ENCODE measurements at places on chromosomes 16 and 17.

DNA sequence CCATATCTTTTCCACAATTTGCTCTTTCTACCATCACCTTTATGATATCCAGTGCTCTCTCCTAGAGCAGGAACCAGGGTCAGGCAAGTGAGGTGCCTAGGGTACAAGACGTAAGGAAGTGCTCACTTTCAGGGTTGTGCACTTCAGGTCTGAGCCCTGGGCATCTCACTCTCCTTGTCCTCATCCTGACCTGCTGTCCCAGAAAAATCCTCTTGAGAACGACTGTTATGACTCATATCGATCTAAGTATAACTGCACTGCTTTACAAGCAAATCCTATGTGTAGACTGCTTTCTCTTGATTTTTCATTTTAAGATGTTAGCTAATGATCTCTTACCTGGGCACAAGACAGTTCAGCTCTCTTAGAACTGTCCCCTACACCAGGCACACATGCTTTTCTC lies 100.1 kb downstream of the TMEM100 start:
- no peak for DNase-seq

- DNase-seq: no peak
These were observed 48.4 kb downstream of the CENPV start for GRCh38 chr17:16304830-16305229.

DNA sequence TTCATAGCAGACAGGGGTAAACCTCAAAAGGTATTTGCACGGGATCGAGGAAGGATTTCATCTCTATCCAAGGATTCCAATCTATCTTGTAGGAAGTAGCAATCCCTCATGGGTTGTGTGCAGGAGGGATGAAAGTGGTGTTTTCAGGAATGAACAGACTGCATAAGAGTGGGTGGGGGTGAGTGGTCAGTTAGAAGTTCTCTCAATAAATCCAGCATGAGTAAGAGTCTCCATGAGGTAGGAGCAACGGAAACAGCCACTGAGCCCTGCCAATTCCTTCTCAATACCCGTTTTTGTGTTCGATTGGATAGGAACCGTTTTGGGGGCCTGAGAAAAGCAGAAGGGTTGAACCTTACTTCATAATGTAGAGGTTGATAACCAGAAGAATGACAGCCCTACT lies 375.6 kb downstream of the SOX9 start:
- no peak for DNase-seq

DNA sequence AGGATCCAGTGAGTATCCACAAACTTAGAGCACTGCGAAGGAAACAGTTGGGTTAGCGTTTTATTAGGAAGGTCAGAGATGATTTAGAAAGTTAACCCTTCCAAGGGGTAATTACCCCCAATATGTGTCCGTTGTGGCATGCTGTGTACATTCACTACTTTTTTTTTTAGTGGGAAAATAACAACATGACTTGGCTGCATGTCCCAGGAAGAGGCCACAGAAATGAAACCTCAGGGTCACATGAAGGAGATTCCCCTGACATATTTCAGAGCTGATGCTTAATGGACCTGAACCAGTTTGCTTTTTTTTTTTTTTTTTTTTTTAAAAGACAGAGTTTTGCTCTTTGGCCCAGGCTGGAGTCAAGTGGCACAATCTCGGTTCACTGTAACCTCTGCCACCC lies 167.5 kb downstream of the PRKCA start:
- no peak for DNase-seq

DNA sequence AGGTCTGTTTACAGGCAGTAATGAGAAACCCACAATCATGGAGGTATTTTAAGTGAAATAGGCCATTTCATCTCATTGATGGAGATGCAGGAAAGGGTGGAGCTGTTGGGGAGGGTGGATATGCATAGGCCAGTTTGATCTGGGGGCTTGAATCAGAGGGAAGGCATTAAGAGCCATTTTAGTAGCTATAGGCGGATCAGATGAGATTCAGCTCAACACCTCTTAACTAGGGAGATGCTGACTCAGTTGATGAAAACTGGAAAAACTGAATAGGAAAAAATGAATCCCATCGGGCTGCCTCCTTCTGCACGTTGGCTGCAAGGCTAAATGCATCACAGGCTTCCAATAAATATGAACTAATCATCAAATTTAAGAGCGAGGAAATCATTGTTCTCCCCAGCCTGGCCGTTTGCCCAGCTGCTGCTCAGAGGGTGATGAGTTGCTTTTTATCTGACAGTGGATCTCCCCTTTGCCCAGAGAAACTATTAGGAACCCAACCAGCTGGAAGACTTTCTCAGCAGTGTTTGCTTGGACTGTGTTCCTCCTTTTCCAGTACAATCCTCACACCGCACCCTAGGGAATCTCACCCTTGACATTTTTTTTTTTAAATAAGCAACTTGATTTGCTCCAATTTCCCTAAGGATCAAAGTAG lies 149.6 kb downstream of the SOX9 start:
- no peak for DNase-seq

DNA sequence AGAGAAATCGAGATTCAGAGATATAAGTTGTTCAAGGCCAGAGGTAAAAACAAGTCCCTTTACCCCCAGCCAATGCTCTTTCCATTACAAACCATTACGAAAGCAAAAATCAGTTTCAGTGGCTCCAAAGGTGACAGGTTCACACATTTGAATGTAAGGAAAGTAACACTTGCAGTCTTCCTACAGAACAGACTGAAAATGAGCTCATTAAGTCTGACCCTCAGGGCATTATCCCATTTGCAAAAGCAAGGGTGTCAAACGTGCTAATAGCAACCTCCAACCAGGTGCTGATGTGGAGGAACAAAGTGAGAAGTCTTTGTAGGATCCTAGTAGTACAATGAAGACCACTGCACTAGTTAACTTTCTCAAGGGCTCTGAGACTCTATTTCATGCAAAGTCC lies 65.2 kb downstream of the XPO6 start:
- no peak for DNase-seq

- DNase-seq: no peak
These were observed at the start of gene ARHGAP44 for GRCh38 chr17:12789481-12790248. TSS of gene ARHGAP44 (plus strand) at chr17:12789498. CDS start at chr17:12789839, 341 bp downstream.

DNA sequence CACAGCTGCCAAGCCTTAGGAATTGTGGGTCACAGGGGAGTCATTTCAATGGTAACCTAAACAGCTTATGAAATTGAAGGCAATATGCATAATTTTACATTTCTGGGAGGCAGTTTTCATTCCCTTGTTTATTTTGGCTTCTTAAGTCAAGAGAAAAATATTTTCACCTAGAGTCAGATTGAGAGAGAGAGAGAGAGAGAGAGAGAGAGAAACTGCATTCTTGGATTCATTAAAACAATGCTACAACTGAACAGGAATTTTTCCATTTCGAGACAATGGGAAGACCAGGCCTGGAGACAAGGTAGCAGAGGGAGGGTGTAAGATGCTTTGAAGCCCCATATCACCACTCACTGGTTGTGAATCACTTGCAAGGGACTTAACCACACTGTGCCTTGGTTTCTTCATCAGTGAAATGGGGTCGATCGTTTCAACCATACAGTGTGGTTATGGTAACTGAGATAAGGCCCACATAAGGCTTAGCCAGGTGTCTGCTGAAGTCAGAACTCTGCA lies 224.7 kb upstream of the IRX3 start:
- no peak for DNase-seq

DNA sequence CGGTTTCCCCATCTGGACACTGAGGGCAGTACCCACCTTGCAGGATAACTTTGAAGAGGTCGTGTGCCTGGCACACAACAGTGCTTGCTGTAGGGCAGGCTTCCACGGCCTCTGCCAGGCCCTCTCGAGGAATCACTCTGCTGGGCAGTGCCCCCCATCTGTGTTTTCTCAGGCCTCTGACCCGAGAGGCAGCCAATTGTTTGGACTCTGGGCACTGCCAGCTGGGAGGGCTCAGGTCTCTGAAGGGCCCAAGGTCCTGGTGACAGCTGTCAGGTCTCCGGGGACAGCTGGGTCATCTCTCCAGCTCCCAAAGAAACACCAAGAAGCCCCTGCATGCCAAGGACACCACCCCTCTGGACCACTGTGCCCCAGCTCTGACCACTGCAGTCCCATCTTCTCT lies 1.0 kb upstream of the RAB26 start:
- DNase-seq: no peak

- DNase-seq: no peak
These were observed 44.3 kb downstream of the SOCS3 start for GRCh38 chr17:78315355-78316114.

DNA sequence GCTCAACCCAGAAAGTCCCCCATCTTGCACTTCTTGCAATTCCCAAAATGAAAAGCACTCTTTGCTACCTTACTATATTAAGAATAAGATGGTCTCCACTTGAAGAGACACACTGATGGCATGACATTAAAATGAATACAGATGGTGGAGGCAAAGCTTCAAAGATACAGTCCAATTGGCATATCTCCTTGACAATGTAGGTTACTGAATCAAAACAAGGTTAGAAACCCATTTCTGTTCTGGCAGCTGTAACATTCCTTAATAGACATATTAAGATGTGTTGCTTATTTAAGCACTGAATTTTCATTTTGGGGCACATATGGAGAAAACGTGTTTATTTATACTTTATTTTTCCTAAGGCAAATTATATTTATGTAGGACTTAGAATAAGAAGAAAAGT lies 1262.8 kb upstream of the CDH8 start:
- DNase-seq: no peak

DNA sequence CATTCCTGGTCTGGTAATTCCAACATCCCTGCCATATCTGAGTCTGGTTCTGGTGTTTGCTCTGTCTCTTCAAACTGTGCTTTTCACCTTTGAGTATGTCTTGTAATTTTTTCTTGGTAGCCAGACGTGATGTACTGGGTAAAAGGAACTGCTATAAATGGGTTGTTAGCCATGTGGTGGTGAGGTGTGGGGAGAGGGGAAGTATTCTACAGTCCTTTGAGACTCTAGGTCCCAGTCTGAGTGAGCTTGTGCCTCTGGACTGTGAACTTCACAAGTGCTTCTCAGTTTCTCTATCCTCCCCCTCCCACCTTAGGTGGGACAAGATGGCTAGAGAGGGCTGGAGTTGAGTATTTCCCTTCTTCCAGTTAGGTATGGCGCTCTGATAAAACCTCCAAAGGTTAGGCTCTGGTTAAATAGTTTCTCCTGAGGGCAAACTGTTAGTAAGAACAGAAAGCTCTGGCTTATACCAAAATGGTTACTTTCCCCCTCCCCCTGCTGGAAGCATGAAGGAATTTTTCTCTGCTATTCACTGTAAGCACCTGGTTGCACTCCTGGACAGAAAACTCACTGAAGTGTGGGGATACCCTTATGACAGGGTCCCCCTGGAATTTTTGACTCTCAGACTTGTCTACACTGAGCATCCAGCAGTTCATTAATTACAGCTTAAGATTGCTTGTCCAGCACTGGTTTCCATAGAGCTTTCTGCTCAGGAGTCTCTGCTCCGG lies 87.8 kb downstream of the MARCHF10 start:
- DNase-seq: no peak

- DNase-seq: no peak
These were observed 21.8 kb upstream of the DNAI2 start for GRCh38 chr17:74252211-74252610.

- no peak for DNase-seq
These were observed 415 bp downstream of the ABCA5 start for GRCh38 chr17:69326377-69327059.

DNA sequence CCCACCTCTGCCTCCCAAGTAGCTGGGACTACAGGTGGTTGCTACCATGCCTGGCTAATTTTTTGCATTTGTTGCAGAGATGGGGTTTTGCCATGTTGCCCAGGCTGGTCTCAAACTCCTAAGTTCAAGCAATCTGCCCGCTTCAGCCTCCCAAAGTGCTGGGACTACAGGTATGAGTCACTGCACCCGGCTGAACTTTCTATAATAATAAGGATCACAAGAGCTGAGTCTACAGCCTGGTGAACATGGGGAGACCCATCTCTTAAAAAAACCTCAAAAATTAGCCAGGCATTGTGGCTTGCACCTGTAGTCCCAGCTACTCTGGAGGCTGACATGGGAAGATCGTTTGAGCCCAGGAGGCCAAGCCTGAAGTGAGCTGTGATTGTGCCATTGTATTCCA lies 53.5 kb downstream of the WDR59 start:
- DNase-seq: no peak

DNA sequence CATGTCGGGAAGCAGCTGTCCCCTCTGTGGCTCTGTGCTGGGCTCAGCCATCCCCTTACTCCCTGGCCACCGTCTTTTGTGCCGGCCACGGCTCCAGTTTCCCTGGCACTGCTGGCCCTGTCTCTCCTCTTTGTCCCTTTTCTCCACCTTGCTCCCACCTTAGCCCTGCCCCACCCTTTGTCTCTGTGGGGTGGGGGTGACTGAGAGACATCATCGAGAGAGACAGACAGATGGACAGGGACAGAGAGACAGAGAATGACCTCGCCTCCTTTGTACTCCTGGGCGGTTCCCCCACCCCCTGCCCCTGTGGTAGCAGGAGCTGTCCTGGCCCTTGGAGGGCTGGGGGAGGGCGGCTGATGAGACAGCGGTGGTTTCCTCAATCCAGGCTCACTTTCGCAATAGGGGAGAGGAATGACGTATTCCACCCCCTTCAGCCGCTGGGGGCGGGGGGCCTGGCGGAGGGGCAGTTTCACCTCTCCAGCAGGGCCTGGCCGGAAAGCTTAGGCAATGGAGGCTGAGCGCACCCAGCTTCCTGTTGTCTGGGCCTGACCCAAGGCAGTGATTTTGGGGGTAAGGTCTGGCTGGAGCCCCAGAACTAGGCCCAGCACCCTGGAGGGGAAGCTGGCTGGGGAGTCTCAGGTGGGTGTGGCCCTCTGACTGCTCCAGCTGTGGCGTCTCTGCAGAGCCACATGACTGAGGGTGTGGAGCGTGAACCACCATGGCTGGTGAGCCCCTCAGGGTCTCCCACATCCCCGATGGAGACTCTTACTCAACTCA lies 7.3 kb downstream of the FMNL1 start:
- peak; percentile 63 for DNase-seq

DNA sequence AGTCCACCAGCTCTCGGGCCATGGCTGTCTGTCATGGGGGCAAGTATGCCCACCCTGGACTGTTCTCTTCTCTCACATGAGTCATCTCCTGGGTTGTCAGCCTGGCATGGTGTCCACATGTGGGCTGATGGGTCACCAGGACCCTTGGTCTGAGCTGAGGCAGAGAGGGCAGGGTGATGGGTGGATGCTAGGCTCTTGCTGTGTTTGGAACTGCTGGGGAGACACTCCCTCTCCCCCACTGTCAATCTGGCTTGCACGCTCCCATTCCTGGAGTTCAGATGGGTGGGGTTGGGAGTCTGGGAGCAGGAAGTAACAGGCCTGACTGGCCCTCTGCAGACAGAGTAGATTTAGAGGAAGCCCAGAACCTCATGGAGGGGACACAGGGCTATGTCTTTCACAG lies 28.9 kb downstream of the KSR1 start:
- no peak for DNase-seq
